ENCODE measurements at places on chromosomes 7 and 10.

GRCh38 chr10:36303896-36304295, 661.8 kb upstream of the FZD8 start:
- no peak for DNase-seq

- DNase-seq: no peak
These were observed 2.8 kb downstream of the TAS2R41 start for GRCh38 chr7:143480501-143480900.

DNA sequence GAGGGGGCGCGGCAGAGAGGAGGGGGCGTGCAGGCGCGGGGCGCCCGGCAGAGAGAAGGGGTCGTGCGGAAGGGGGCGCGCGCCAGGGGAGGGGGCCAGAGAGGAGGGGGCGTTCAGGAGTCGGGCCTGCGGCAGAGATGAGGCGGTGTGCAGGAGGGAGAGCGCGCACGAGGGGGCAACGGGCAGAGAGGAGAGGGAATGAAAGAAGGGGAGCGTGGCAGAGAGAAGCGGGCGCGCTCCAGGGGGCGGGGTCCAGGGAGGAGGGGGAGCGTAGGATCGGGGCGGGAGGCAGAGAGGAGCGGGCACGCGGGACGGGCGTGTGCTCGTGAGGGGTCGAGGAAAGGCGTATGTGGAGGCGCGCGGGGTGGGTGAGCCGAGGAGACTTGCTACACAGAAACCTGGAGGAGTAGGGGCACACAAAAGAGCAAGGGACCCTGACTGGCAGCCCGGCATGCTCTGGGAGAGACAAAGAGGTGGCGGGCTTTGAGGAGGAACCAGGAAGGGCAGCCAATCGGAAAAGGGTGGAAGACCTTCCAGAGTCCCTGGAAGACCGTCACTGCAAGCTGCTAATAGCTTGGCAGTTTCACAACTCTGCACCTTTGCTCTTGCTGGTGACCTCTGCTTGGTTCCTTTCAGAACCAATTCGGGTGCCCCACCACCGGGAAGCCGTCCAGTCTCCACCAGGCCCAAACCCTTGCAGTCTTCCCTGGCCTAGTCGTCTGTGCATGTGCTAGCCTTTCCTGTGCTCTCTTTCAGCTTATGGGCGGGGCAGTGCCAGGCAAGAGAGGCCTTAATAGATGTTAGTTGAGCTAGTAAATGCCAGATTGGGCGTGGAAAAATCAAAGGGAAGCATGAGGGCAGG, 639 bp downstream of the DYDC2 start:
- no peak for DNase-seq

- DNase-seq: no peak
These were observed 194.7 kb downstream of the KCND2 start for GRCh38 chr7:120467676-120468075.

GRCh38 chr7:132882714-132883428, 199.0 kb downstream of the CHCHD3 start:
- DNase-seq: no peak

DNA sequence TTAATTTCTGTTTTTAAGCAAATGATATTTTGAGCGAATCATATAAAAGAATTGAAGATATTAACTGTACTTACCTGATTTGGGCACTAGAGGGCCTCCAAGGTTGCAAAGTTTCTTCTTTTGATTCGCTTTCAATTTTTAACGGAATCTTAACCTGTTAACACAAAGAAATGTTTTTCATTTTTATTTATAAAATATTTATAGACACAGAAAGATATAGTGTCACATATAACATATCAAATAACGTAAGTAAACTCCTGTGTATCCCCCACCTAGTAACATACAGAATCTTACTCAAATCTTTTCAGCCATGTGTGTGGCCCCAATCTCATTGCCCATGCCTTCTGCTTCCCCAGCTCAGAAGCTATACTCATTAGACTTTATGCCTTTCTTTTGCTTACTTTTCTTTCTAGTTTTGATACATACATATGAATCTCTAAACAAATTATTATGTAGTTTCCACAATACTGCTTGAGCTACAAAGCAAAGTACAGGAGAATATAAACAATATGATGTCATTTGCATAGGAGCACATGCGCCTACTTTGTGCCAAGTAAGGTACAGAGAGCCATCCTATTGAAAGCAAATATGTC, 49.5 kb upstream of the ZPBP start:
- no peak for DNase-seq

- no peak for DNase-seq
These were observed 193.8 kb upstream of the ADO start for GRCh38 chr10:62610649-62611229.

GRCh38 chr10:77301305-77301730, 336.3 kb downstream of the KCNMA1 start:
- no peak for DNase-seq

DNA sequence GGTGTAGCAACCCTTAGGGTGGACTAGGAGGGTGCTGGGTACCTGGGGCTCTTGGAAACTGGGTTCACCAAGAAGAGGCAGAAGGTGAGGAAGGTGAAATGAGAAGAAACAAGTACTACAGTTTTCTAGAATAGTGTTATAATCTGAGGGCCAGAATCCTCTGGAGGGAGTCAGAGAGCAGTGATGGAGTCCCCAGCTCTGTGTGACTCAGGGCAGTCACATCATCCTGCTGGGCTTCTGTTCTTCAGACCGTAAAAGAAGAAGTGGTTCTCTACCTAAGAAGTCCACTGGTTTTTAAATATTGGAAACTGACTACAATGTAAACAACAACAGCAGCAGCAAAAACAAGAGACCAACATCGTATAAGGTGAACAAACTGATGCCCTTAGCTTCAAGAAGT, 197.3 kb downstream of the PRPF18 start:
- no peak for DNase-seq

GRCh38 chr7:82740246-82740848, 296.8 kb upstream of the CACNA2D1 start:
- no peak for DNase-seq

DNA sequence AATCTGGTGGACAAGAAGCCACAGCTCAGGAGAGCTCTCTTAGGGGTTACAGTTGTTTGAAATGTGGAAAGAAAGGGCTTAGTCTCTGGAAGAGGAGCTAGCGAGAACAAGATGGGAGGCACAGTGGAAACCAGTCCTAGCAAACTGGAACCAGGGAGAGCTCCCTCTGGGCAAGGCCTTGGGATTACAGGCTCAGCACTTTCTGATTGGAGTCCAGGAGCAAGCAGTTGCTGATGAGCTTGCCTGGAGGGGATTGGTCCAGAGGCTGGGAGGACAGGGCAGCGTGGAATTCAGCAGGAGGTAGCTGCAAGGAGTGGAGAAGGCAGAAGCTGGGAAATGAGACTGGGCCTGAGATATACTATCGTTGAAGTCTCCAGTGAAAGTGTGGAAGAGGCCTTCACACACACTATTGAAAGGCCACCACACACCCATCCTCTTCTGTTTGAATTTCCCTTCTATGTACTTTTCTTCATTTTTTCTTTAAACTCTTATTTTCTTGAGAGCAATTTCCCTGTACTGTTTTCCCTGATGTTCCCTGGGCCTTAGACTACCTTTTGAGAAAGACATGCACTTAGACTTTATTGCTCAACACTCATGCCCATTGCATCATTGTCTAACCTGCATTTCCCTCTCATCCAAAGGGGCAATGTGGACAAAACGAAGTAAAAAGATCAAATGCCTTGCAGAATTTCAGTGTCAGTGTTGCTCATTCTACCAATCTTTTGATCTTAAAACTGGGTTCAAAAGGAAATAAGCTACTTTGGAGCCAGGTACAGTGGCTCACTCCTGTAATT, 57.8 kb upstream of the LANCL2 start:
- no peak for DNase-seq

- DNase-seq: no peak
These were observed 28.7 kb downstream of the PUS7 start for GRCh38 chr7:105493196-105493922.

DNA sequence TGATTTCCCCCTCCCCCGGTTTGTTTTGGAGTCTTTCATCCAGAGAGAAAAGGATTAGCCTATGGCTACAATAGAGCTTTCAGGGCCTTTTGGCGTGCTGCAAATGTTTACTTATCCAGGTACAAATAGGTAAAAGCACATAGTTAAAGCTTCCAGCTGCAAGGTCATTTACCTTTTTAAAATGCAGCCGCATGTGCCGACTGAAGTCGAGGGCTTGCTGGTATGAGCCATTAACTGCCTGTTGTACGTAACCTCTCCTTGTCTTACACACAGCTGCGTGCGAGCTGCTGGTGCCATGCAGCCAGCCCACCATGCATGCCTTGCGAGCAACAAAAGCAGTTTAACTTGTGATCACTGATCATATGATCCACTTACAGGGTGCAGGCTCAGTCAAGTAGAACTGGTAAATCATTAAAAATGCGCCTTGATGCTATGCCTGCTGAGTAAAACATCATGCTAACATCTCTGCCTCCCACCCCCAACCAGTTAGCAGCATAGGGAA, 866.4 kb downstream of the LRMDA start:
- no peak for DNase-seq

DNA sequence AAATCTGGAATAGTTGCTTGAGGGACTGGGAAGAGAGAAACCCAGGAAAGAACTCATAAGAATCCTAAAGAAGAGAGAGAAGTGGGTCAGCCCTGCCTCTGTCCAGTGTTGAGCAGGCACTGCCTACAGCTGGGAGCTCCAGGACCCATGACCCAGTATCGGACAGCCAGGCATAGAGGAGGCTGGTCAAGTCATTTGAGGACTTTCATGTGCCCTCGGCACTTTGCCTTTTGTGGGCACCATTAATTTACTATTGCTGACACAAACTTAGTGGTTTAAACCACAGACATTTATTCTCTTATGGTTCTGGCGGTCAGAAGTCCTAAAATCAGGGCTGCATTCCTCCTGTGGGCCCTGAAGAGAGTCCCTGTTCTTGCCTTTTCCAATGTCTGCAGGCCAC, 60.3 kb downstream of the CPXM2 start:
- DNase-seq: no peak

GRCh38 chr7:99876933-99877332, at the start of gene OR2AE1:
Gene OR2AE1 (minus strand): TSS chr7:99877033. CDS start chr7:99877033, 0 bp downstream.
- no peak for DNase-seq

DNA sequence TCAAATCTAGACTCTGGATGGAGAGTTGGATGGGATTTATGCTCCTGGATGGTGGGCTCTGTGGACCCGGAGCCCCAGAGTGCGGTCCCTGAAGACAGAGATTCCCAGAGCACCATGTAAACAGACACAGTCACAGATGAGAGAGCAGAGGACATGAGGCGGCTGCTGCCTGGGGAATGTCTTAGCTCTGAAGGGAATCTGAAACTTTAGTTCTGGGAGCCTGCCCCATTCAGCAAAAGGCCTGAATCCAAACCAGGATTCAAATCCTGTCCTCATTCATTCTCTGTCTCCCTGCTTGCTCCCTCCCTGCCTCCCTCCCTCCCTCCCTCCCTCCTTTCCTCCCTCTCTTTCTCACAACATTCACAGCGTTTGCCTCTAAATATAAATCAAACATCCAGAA, 49.5 kb upstream of the CALD1 start:
- DNase-seq: no peak

GRCh38 chr10:119377451-119377957, 165.0 kb downstream of the RGS10 start:
- no peak for DNase-seq

GRCh38 chr10:6201516-6201975, 1.2 kb upstream of the PFKFB3 start:
- DNase-seq: no peak

All from cortex of kidney (tissue), 1 donor.